Stimulated activated CD4-positive, alpha-beta T cell treated with anti-CD3 and anti-CD28 coated beads, TNF-alpha, amount 100 ng/mL, for 48 hours (primary cell): ENCODE measurements at places on chromosomes 12 and 14.

- DNase-seq = no peak
Measured at GRCh38 chr12:75781532-75782046, 250.0 kb downstream of the PHLDA1 start.

- DNase-seq = peak; percentile 20
Measured at GRCh38 chr14:22653012-22653621, 9.0 kb upstream of the OR6J1 start.

DNA sequence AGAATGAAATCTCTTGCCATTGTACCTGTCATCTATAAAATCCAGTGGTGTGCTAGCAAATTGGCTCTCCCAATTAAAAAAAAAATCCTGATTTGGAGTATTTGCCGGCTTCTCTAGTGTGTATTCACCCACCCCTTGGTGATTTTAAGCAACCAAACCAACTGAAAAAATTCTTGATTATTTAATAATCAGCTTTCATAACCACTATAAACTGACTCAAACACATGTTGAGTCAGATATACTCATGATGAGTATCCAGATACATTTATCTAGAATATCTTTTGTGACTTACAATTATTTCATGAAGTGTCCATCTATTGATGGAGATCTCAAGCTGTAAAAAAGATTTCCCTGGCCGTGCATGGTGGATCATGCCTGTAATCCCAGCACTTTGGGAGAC, 205.4 kb downstream of the RASSF9 start:
- no peak for DNase-seq

- no peak for DNase-seq
Measured at GRCh38 chr12:115135800-115136211, 451.8 kb upstream of the TBX3 start.

- DNase-seq = no peak
Measured at GRCh38 chr14:78451319-78451695, 281.1 kb downstream of the NRXN3 start.

- no peak for DNase-seq
Measured at GRCh38 chr14:64193821-64194220, 100.3 kb downstream of the ESR2 start.

DNA sequence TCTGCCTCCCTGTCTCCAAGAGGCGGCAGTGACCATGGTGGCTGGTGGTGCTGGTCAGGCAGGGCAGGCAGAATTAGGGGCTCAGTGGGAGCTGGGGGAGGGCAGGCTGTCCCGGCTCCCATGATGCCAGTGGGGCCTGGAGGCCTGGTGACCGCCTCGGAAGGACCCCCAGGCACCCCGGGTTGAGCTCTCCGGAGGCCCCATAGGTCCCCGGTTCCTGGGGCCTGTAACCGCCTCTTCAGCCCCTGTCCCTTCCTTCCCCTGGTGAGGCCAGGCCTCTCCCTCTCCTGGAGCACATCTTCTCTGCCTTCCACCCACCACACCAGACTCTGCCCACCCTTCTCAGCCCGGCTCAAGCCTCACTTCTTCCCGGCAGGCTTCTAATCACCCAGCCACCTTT, 117.7 kb upstream of the GSC start:
- DNase-seq = no peak

DNA sequence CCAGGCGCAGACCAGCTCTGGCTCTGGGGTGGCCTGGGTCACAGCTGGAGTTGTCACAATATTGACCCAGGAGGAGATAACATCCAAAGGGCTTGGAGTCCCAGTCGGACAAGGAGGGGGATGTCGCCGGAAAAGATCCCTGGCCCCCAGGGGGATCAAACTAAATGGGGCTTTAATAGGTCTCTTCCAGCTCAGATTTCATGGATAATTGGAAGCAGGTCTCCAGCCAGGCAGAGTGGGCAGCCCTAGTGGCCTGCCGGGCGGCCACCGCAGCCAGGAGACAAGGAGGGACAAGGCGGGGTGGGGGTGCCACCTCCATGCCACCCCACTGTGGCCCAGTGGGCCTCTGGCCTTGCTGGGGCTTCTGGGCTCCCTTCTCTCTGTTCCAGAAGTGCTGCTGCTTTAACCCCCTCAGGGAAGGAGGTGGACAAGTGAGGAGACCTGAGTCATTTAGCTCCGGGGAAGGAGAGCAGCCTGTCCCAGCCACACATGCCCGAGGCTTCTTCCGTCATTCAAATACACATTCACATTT, 23.1 kb upstream of the PGF start:
- no peak for DNase-seq

- DNase-seq = no peak
Measured at GRCh38 chr14:103362780-103363179, 22.4 kb upstream of the MARK3 start.

DNA sequence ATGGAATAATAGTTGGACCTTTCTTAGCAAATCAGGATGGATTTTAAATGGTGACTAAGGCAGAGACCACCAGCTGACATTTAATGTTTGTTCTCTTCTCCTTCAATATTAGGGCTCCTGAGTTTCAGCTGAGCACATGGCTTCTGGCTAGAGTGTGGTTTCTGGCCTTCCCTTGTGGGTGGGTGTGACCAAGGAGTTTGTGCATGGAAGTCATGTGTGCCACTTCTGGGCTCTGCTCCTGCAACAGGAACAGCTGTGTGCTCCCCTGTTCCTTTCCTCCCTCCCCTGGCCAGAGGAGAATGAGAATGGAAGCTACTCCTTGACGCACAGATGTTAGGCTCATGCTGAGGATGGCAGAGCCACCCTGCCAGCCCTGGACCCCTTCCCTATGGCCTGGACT, 44.2 kb downstream of the CCDC175 start:
- DNase-seq = no peak

DNA sequence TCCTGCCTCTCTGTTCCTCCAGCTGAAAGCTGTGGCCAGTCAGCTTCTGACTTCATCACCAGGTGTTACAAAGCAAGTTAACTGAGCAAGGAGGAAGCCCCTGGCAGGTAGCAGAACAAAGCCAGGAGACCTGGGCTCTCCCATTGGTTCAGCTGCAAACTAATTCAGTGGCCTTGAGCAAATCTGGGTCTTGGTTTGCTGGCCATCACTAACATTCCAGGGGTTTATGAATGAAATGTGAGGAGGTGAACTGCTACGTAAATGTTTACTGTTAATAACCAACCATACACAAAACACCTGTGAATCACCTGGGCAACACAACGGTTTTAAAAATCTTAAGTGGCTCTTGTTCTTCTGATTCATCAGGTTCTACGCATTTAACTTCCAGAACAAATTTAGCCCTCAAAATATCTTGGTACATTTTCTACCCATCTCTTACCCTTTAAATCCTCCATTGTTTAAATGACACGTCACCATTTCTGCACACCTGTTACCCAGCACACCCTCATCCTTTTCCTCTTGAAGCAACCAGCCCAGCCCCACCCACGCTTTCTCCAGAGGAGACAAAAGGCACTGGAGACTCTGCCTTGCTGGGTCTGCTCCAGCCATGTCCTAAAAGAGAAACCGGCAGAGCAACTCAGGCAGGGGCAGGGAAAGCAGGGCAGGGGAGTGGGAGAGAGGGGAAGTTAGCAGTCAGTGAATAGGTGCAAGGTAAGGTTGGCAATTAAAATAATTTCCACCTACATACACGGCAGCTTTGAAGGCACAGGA, 49.3 kb upstream of the TSPAN11 start:
- no peak for DNase-seq
